T-helper 9 cell (primary cell): ENCODE measurements at places on chromosomes 5 and 9.

- no peak for DNase-seq
Observed at GRCh38 chr5:55480781-55481180, 54.0 kb downstream of the PLPP1 start.

DNA sequence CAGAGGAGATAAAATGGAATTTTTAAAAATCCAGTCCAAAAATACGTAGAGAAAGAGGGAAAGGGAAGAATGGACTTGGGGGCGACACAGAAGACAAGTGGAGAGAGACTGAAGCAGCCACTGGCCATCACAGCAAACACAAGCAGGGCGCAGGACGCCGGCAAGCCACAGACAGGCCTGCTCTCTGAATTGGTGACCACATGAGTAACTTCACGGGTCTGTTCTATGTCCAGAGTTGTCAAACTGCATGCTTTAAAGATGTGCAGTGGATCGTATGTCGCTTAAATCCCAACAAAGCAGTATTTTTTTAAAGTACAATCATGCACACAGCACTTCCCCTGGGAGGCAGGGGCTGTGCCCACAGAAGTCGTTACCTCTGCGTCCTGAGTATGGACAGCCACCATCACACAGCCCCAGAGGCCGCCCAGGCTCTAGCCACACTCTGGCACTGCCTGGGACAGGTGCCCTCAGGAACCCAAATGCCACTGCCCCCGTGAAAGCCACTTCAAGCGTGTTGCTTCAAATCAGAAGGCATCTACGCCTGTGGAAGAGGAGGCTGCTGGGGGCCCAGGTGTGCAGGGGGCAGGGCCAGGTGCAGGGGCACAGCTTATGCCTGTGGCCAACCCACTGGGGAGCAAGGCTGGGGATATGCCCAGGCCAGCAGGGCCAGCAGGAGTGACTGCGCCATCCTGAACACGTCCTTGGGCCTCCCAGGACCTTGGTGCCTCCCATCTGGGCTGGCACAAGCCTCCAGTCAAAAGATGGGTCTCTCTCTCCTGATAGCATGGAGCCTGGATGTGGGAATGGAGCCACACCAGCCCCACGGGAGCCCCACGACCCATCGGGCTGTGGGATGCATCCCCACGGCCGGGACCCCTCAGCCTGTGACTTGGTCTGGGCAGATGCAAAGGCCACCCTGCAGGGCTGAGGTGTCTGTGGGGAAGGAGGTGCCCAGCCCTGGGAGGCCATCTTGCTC is 5.9 kb upstream of the LRRC14B start:
- no peak for DNase-seq

GRCh38 chr9:98215271-98215670 is 22.8 kb upstream of the CORO2A start:
- DNase-seq: no peak

DNA sequence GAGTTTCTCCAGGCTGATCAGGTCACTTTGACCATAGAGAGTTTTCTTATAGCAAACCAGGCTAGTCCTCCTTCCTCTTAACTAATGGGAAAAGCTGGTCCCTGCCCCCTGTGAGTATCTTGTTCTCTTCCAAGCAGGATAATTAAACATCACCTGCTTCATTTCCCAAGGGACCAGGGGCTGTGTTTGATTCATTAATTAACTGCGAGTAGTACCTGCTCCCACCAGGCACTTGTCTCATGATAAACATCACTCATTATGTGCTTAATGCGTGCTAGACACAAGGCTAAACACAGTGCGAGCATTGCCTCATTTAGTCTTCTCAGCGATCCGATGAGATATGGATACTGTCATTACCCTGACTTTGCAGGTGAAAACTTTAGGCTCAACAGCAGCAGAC is 1.7 kb upstream of the FAM163B start:
- DNase-seq: no peak

DNA sequence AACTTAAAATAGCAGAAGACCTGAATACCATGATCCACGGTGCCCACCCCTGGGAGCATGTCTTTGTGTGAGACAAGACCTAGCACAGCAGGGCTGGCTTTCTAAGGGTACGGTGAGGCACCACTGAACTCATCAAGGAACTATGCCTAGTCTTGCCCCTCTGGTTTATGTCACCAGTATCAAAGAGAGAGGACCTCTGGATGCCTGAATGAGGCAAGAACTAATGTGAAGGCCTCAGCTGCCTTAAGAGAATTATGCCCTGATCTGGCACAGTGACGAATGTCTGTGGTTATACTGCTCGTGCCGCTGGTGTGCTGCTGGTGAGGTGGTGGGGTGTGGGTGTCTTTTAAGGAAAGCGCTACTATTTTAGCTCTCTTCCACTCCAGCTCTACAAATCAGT is 23.0 kb downstream of the NREP start:
- DNase-seq: no peak

- no peak for DNase-seq
Observed at GRCh38 chr5:14244721-14245120, 101.6 kb downstream of the TRIO start.

- no peak for DNase-seq
Observed at GRCh38 chr5:35138232-35138631, 90.5 kb upstream of the AGXT2 start.

DNA sequence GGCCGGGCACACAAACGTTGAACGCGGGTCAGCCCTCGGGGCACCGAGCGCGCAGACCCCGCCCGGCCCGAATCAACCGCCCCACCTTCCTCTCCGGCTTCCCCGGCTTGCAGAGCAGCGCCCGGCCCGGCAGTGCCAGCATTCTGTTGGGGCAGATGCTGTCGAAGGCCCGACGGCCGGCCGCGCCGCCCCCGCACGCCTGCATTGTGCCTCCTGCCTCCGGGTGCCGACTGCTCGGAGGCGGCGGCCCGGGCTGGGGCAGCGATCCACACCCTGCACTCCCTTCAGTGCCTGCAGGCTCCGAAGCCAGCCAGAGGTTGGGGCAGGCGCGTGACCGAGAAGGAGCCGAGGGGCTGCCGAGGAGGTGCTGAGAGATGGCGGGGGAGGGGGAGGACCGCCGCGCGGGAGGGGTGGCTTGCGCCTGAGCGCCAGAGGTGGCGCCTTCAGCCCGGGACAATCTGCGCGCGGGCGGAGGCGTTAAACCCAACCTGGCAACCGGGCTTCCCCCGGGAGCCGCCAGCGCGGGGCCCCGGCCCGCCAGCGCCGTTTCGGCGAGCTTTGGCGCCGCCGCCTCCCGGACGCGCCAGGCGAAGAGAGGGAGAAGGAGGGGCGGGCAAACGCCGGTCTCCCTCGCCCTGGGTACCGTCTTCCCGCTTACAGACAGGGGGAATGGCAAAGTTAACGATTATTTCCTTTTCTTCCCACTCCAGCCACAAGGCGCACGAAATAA is at the start of gene MCIDAS:
TSS of gene MCIDAS (minus strand) at position 382 of the 730 bp plus-strand sequence. CDS start at position 205, 177 bp downstream.
- peak; percentile 25 for DNase-seq

DNA sequence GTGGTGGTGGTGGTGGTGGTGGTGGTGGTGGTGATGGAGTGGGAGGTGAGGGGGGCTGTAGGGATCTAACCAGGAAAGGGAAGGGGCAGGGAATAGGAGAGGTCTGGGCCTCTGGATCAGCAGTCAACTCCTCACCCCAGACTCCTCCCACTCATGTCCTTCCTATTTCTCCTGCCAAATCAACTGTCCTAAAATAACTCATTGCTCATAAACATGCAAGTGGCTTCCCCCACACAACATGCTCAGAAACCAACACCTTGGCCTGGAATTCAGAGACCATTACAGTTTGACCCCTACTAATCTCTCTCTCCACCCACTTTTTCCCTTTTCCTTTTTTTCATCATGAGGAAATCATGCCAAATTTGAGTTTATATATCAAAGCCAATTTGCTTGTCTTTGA is 8.4 kb upstream of the FSD1L start:
- DNase-seq: no peak

- no peak for DNase-seq
Observed at GRCh38 chr9:127455324-127455992, 4.1 kb downstream of the LRSAM1 start.

DNA sequence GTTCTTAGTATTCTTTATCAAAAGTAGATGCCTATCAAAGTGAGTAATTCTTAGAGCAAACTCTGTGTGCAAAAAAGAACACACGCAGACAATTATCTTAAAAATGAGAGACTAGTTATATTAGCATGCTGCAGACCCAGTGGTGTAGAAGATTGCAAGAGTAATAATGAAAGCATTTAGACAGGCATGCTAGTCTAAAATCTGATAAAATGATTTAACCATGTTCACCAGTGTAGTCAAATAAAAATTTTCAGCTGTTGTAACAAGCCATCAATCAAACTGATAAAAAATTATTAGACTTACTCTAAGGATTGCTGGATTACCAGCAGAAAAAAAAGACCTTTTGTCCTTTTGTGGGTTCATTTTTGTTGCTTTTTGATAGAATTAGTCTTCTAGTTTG is 241.9 kb upstream of the TLE4 start:
- DNase-seq: no peak

DNA sequence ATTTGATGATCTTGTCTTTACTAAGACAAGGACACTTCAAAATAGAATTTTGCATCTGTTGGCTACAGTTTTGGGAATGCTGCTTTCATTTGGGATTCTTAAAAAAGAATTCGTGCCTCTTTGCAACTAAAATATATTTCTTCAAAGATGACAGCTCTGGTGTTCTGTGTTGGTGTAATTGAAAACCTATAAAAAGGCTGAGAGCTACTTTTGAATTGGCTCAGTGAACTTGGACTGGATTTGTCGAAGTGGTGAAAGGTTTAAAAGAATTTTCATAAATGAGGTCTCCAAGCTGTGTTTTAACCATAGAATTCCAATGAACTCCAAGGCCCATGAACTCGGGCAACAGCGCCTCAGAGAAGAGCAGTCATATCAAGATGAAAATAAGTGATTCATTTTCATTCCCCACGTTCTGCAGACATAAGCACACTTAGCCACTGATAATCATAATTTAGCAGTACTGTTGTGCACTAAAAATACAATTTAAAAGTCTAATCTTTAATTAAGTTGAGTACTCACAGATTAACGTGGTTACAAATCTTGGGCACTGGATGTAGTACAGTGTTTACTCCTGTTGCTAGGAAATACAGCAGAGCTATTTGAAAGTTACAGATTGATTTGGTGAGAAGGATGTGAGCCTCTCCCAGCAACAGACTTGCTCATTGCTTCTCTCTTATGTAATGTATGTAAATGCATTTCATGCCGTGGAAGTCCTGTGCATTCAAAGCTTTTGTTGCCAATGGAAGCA is 10.9 kb downstream of the SNCAIP start:
- no peak for DNase-seq

DNA sequence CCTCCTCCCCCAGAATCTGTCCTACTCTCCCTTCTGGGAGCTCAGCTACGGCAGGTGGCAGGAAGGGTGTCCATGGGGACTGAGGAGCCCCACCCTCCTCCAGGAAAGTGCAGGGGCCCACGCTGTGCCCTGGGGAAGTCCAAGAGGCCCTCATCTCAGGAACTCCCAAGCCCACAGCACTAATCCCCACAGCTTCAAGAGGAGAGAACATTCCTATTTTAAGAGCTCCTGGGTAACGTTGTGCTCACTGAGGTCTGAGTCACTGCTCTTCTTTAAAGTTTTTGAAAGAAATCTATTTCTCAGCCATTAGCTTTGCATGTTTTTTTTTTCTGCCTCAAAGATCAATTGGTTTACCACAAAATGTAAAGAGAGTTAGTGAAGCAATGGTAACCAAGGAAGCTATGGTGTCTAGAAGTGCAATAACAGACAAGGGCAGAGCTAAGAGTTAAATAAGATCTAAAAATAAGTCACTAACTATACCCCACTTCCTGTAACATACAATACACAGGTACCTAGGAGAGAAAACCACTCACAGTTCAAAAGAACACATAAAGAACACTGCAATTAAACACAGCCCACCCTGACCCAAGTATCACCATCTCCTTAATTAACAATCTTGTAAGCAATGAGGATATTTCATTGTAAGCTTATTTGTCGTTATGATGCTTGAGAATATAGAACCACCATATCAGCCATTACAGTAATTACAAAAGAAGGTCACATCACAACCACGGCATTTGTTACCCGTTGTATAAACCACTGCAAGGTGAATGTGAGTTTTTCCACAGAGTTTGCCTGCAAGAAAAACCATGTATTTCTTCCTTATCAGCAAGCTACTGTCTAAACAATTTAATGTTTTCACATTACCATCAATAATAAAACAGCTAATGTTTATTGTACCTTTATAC is 382.3 kb upstream of the SLC30A5 start:
- DNase-seq: no peak

- DNase-seq: no peak
Observed at GRCh38 chr5:88887342-88887741, 4.4 kb upstream of the MEF2C start.

- DNase-seq: peak; percentile 31
Observed at GRCh38 chr9:127779136-127779981, 893 bp upstream of the SH2D3C start.

DNA sequence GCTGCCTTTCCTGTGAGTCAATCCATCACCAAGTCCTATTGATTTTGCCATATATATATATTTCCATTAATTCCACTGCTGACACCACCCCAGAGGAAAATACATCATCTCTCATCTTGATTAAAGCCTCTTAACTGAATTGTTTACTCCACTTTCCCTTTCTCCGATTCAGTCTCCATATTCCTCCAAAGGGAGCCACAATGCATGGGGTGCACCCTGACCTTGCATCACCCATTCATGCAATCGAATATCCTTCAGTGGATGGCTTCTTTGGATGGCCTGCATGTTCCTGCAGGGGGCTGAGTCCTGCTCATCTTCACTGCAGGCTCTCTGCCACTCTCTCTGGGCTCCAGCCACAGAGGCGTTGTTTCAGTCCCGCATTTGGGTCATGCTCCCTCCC is 231.0 kb downstream of the SNX18 start:
- DNase-seq: no peak

DNA sequence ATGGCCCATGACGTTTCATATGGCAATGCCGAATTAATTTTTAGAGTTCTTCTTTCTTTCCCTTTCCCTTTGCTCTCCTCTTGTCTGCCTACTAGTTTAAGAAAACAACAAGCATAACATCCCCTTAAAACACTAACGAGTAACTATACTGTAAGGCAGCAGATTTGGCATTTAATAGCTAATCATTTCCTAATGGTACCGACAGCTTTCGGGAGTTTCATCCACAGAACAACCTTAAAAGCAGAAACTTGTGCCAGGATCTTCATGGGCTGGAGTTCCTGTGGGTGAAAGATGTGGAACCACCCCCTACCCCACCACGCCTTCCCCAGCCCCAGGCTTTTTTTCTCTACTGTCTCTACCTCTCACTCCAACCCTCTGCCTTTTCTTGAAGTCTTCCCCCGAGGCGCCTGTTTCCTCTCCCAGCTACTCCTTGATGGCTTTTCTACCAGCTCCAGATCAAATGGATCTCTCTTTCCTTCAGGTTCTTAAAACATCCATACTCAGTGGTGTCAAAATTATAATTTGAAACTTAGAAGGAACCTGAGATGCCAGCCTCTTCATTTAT is 319.5 kb downstream of the PIK3R1 start:
- DNase-seq: no peak

GRCh38 chr9:35257986-35258659 is 96.3 kb downstream of the UNC13B start:
- no peak for DNase-seq

DNA sequence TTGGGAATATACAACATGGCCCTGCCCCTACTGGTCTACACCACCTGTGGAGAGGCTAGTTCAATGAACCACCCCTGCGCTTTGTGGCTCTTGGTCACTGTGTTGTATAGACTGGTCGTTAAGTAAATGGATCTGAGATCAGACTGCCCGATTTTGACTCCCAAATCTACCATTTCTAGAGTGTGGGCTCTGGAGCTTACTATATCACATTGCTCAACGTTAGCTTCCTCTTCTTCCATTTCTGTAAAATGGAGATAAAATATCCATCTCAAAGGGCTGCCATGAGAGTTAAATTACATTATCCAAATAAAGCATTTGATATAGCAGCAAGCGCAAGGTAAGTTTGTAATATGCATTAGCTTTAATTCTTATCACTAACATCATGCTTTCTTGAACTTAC is 52.7 kb upstream of the IFNK start:
- DNase-seq: no peak

GRCh38 chr9:127049044-127049443 is 73.4 kb downstream of the ANGPTL2 start:
- DNase-seq: no peak
